ENCODE measurements at places on chromosomes 3 and 15.

DNA sequence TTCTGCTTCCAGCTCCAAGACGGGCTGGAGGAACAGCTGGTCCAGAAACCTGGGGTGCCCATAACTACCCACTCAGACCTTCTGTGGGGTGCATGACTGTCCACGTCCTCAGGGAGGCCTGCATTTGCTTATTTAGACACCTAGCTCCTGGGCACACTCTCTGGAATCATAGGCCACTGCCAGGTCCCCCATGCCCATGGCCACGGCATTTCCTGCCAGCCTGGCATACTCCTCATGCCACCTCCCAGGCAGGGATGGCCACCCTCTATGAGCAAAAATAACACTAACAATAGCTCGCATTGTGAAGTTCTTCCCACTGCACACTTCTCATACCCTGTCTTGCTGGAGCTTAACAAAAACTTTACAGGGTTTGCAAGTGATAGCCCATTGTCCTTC lies 166.9 kb upstream of the TPM1 start:
- no peak for DNase-seq

- DNase-seq, result no peak
Measured at GRCh38 chr3:27670619-27671018, 51.5 kb downstream of the EOMES start.

- no peak for DNase-seq
Measured at GRCh38 chr3:143249014-143249413, 129.4 kb downstream of the CHST2 start.

- no peak for DNase-seq
Measured at GRCh38 chr3:123952844-123953520, 8.0 kb downstream of the CCDC14 start.

GRCh38 chr3:171643681-171644080 lies 166.6 kb downstream of the PLD1 start:
- DNase-seq, result no peak

DNA sequence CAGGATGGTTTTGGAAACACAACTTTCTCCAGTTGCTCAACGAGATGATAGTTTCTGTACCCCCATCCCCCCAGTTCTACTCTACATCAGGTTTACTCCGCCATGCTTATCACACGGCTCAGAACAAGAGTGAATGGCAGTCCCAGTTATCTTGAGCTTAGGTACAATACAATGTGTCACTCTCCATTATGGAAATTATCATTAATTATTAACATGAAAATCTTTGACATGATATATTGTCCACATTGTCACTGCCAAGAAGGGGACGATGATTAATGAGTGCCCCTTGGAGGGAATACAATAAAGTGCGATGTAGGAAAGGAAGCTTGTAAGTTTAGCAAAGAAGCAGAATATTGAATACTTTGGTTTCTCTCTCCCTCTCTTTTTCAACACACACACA lies 252.6 kb upstream of the CFAP20DC start:
- no peak for DNase-seq

DNA sequence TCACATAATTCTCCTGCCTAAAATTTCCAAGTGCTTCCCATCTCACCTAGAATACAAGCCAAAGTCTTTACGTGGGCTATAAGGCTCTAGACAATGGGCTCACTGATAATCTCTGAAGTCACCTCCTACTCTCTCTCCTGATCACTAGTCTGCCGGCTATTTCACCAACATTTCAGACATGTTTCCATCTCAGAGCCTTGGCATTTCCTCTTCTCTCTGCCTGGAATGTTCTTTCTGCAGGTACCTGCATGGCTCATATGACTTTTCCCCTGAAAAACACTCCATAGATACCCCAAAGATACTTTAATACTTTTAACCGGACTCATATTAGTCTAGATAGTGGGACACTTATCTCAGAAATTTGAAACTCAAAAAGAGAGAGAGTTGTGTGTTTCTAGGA lies 32.7 kb downstream of the CD200 start:
- DNase-seq, result no peak
